Urinary bladder (tissue), 4 donors: ENCODE measurements at places on chromosomes 5 and 9. TPM values are rescaled to one million over a fixed set of nuclear protein-coding genes. Genes with fewer than 3 reads are reported as not detected.

- DNase-seq, result no peak
Measured at GRCh38 chr5:87752362-87752761, 339.6 kb upstream of the CCNH start.

- no peak for DNase-seq
Measured at GRCh38 chr5:102511666-102512065, 12.9 kb upstream of the SLCO6A1 start.

DNA sequence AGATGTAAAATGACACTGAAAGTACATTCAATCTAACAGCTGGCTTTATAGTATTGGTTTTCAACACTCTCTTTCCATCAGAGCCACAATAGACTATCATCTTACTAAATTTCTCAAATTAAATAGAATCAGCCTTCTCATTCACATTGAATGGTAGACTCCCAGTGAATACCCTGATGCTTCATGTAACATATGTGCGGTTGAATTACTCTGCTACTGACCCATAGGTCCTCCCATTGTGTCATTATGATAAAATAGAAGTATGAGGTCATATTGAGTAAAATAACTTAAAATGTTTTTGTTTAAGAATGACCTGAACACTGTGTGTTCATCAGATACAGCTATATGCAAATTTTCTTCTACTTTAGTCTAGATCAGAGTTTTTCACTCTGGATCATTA, 75.9 kb upstream of the ADAMTSL1 start:
- DNase-seq, result no peak

- DNase-seq, result no peak
Measured at GRCh38 chr9:8362250-8362649, 562.7 kb upstream of the DMAC1 start.

GRCh38 chr5:177426566-177427210, at the start of gene GRK6:
Gene GRK6 (plus strand): TSS chr5:177426676. CDS start chr5:177426846, 170 bp downstream.
- no peak for DNase-seq

- DNase-seq, result no peak
Measured at GRCh38 chr5:40578501-40579451, 100.9 kb upstream of the PTGER4 start.

DNA sequence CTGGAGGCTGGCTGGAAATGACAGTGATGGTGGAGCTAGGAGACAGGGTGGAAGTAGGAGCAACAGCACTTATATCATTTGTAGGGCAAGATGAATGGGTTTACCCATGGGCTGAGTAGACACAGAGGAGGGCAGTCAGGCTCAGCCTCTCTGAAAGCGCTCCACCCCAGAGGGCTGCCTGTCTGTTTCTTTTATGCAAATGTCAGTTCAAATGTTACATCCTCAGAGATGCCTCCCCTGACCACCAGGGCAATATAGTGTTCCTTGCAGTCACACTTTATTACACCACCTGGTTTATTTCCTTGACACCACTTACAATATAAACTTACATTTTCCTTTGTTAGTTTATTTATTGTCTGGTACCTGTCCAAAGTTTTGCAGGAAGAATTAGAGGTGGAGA, 159.5 kb upstream of the IL12B start:
- DNase-seq, result no peak

GRCh38 chr5:73625944-73626811, at the start of gene ARHGEF28:
Gene ARHGEF28 (plus strand): TSS chr5:73626196. CDS start chr5:73684852, 58,656 bp downstream.
- no peak for DNase-seq

- DNase-seq, result no peak
Measured at GRCh38 chr9:108325406-108325805, 530.4 kb downstream of the ACTL7B start.

- no peak for DNase-seq
Measured at GRCh38 chr9:136049491-136050265, 45.4 kb downstream of the NACC2 start.

DNA sequence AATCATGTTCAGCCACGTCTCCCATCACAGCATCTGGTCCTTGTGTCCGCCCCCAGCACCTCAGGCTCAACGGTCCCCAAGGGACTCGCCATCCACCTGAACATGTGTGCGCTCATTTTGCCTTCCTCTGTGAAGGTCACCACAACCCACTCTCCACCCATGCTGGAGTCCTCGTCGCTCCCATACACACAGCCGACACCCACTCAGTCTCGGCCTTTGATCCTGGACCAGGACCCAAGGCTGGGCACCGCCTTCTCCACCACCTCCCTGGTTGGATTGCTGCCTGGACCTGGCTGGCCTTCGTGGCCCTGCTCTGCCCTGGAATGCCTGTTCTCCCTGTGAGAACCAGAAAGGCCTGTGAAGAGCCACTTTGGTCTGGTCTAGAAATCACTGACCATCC, 60.3 kb downstream of the UBE2QL1 start:
- DNase-seq, result no peak

- no peak for DNase-seq
Measured at GRCh38 chr5:35470866-35471265, 146.8 kb upstream of the SPEF2 start.

- DNase-seq, result no peak
Measured at GRCh38 chr5:62779010-62779422, 200.4 kb downstream of the LRRC70 start.

The SOX30 gene
- total RNA-seq, result not detected

The SLC35A4 gene
- total RNA-seq, result 17.0 TPM

The FAXDC2 gene
- 28.2 TPM for total RNA-seq

The MORN5 gene
- total RNA-seq, result 8.4 TPM
